ENCODE measurements at places on chromosomes 13 and 19.

GRCh38 chr19:48292798-48293197 lies 22.9 kb downstream of the ZNF114 start:
- DNase-seq, result no peak

GRCh38 chr13:90883592-90883991 lies 463.9 kb upstream of the MIR17HG start:
- no peak for DNase-seq

DNA sequence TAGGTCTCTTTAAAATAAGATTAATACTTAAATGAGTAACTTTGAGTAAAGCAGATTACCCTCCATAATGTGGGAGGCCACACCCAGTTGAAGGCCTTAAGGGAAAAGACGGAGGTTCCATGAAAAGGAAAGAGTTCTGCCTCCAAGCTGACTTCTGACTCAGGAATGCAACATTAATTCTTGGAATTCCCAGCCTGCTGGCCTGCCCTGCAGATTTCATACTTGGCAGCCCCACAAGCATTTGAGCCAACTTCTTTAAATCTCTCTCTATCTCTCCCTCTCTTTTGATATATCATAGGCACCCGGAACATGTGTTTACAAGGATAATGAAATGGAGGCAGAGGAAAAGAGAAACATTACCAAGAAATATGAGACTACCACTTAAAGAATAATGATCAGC lies 902.3 kb upstream of the MIR17HG start:
- DNase-seq, result no peak

- no peak for DNase-seq
Observed at GRCh38 chr19:17125062-17125727, 49.6 kb downstream of the MYO9B start.

DNA sequence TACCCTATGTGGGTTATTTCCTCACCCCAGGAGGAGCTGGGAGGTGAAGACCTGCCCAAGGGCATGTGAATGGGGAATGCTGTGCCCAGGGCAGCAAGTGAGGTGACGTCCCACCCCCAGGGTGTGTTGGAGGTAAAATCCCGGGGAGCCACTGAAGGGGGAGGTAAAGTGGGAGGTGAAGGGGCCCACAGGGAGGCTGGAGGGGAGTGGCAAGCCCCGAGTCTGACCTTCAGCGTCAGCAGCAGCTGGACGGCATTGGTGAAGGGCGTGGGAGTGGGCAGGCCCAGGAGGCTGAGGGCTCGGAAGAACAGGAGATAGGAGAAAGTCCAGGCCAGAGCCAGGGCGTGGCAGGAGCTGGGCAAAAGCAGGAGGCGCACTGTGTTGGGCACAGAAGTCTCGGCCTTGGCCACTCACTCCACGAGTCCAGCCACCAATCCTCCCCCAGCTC lies 2.4 kb downstream of the MBOAT7 start:
- no peak for DNase-seq

GRCh38 chr13:27461940-27462584 lies 11.7 kb upstream of the MTIF3 start:
- no peak for DNase-seq

DNA sequence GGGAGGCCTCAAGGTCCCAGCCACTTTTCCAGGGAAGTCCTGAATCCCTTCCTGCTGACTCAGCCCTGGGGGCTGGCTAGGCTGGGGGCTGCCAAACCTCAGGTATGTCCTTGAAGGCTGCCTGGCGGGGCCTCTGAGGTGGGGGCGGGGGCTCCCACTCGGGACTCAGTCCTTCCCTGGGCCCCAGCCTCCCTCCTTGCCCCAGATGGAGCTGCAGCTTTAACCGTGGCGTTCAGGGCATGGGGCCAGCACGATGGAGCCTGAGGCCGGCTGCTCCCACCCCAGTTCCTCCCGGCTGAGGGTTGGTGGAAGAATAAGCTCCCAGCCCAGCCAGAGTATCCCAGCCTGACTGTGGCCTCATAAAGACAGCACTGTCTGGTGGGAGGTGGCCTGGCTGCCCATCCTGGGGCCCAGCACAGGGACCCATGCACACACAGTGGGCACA lies 12.4 kb downstream of the CILP2 start:
- DNase-seq, result no peak

DNA sequence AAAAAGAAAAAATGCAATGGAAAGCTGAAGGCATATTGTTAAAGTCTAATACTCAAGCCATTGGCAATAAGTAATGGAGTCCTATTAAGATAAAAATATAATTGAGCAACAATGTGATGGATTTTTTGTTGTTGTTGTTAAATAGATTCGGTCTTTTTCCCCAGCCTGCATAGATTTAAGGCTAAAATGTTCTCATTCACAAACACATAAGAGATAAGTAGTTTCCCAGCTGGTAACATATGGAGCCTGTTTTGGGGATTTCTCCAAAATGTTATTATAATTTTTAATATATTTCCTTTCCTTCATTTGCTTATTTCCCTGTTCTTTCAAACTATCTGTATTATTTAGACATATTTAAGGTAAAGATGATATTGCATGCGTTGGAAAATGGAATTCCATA lies 1149.1 kb upstream of the PRR20A start:
- DNase-seq, result no peak

DNA sequence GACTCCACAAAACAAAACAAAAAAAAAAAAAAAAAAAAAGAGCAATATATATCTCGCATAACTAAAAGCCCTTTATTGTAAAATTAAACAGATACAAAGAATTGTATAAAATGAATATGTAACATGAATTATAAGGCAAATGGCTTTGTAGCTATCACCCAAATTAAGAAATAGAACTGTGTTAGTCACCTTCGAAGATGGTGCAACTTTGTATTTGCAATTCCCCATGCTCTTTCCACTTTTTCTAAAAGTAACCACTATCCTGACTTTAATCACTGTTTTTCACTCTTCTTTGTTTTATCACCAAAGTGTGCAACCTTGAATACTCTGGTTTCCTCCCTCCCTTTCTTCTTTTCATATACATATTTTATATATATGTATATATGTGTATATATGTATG lies 57.1 kb upstream of the HTR2A start:
- DNase-seq, result no peak

DNA sequence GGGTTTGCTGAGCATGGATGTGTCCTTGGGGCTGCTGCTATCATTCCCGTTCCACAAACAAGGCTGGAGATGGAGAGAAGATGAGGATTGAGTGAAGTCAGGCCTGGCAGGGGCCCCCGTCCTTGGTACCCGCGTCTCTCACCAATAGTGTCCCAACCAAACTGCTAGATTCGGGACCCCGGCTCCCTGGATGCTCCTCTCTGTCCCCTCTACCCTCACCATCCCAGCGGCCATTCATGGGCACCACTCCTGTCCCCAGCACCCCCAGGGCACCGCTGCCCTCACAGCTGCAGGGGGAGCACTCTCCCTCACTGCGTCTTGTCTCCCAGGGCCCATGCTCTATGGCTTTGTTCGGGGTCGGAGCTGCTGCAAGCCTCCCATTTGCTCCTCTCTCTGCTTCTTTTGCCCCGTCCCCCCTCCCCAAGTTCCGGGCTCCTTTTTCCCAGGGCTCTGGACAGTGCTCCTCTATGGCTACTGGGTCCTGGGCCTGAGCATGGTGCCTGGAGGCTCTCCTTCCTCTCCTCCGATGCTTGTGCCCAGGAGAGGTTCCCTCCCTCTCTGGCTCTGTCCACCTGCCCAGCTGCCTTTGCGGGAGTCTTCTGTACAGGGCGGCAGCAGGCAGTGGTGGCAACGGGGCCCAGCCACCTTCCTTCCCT lies 219.5 kb downstream of the TEX29 start:
- DNase-seq, result no peak

DNA sequence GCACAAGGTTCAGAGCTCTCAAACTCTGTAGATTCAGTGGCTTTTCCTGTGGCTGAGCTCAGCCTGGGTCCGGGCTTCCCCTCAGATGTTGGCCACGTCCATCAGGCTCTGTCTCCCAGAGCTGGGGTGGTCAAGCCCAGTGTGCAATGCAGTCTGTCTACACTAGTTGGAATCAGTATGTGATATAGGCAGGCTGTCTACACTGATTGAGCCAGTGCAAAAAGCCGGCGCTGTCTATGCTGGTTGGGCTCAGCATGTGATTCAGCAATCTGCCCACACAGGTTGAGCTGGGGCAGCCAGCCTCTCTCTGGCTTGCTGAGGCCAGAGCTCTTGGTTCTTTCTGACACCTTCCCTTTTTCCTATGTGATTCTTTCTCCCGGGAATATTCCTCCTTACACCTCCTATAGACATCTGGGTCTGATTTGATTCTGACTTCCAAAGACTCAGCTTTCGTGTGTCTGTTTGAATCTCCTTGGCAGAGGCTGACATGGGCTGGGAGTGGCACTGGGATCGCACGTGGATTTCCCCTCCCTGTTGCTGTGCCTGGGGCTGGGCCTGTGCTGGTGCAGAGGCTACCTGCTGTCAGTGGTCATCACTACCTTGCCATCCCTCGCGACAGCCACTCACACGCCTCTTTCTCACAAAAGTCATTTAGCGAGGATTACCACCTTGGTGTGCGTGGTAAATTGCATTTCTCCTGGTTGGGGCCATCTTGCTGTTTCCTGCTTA lies 9.3 kb downstream of the CHST8 start:
- DNase-seq, result no peak

GRCh38 chr13:44331912-44332851 lies 41.4 kb upstream of the SERP2 start:
- DNase-seq, result no peak

GRCh38 chr19:13015361-13016223 lies 20.3 kb downstream of the NFIX start:
- no peak for DNase-seq

GRCh38 chr19:39582442-39582841 lies 19.9 kb upstream of the LGALS13 start:
- DNase-seq, result no peak

DNA sequence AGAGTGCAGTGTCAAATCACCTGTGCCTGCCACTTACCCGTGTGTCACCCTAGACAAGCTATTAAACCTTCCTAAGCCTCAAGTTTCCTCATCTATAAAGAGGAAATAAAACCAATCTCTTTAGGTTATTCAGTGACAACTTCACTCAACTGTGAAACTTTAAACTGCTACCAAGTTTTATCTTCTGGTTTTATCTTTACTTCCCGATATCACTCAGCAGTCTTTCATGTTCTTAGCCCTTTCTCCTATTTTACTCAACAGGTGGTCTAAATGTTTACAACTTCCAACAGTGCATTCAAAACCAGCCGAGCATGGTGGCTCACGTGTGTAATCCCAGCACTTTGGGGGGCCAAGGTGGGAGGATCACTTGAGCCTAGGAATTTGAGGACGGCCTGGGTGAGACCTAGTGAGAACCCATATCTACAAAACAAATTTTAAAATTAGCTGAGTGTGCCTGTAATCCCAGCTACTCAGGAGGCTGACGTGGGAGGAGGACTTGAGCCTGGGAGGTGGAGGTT lies 59.6 kb downstream of the GPALPP1 start:
- no peak for DNase-seq

- DNase-seq, result no peak
Observed at GRCh38 chr19:51959791-51960190, 26.8 kb downstream of the ZNF350 start.

GRCh38 chr19:46785054-46785979 lies 3.1 kb downstream of the SLC1A5 start:
- DNase-seq, result no peak

- no peak for DNase-seq
Observed at GRCh38 chr19:46564701-46565100, 36.4 kb upstream of the CALM3 start.

- no peak for DNase-seq
Observed at GRCh38 chr13:30984620-30985019, 52.2 kb downstream of the TEX26 start.

DNA sequence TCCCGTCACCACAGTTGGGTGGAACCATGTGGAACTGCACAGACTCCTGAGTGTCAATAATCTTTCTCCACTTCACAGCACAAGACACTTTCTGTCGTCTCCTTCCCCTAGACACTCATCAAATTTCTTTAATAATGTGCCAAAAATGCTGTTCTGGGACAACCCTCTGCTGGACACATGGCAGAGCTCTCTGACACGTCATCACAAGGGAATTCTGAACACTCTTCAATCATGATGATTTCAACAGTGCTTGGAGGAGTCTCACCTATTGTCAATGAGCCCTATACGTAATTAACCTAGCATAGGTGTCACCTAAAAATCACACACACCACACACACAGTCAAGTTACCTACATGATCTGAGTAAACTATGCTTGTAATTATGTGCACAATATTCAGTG lies 141.3 kb downstream of the STOML3 start:
- DNase-seq, result no peak

DNA sequence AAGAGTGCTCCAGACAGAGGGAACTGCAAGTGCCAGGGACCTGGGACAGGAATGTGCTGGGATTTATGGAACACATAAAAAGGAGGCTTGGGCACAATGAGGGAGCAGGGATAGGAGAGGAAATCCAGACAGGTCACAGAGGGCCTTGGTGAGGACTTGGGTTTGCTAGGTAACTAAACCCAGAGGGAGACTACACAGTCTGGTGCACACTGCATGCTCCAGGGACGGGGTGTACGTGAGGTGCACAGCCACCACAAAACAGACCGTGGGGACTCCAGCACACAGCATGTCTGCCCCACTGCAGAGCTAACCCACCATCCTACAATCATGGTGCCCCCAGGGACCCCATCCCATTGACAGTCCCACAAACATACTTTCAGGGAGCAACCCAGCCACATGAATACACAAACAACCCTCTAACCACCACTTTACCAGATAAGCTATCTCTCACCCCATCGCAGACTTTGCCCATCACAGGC lies 5.5 kb upstream of the ZFP36 start:
- DNase-seq, result no peak

DNA sequence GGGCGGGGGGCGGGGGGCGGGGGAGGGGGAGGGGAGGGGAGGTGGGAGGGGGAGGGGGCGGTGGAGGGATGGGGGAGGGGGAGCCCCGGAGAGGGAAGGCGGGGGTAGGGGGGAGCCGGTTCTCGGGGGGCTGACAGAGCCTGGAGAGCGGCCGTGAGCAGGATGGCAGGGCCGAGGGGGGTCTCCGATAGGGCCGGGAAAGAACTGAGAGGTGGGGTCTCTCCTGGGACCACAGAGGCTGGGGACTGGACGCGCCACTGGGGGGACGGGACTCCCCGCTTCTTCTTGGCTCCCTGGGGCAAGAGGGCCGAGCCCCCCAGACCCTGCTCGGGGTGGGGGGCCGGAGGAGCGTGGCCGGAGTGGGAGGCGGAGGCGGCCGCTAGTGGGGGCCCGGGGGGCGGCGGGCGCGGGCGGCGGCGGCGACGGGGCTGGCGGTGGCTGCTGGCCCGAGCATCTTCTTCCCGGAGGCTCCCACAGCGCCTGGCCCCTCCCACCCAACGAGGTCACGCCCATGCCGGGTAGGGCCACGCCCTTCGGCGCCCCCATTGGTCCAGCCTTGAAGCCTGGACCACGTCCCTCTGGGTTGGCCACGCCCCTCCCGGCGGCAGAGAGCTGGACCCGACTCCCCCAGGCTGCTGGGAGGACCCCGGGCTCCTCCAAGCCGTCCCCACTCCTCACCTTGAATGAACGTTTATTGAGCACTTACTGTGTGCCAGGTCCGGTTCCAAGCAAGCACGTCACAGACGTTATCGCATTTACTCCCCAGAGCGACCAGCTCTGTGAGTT lies at the start of gene NOVA2:
Gene NOVA2 (minus strand): TSS at position 313 of the 786 bp plus-strand sequence. CDS start 514 bp downstream, outside the sequence.
- DNase-seq, result peak; percentile 60

DNA sequence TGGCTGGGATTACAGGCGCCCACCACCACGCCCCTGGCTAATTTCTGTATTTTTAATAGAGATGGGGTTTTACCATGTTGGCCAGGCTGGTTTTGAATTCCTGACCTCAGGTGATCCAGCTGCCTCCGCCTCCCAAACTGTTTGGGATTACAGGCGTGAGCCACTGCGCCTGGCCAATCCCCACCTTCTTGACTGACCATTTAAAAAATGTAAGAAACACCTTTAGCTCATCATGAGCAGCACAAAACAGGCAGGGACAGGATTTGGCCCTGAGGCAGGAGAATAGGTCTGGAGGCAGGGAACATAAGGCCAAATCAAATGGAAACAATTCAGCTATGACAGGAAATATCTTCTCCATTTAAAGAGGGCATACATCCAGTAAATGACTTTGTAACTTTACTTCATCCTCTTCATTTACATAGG lies 1.4 kb upstream of the MPV17L2 start:
- no peak for DNase-seq
